ENCODE measurements at places on chromosomes 4 and X.

- DNase-seq, result no peak
Observed at GRCh38 chrX:114619874-114620273, 36.0 kb downstream of the HTR2C start.

GRCh38 chr4:27635936-27636913 is 775.6 kb downstream of the STIM2 start:
- no peak for DNase-seq

GRCh38 chr4:143185253-143186107 is 763 bp downstream of the USP38 start:
- no peak for DNase-seq

DNA sequence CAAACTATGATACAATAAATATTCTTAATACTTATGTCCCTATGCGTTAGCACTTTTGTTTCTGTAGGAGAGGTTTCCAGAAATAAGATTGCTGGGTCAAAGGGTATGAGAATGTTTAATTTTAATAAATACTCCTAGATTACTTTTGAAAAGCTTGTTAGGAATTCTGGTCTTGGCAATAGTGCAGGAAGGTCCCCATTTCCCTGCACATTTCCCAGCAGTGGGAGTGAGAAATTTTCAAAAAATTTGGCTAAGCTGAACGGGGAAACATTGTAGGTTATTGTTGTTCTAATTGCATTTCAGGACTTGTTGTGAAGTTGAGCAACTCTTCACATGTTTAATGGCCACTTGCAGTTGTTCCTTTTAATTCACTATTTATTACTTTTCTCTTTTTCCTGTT is 27.1 kb downstream of the IGFBP7 start:
- DNase-seq, result no peak

All from brain pericyte (primary cell).